Ovary (tissue), 10 donors: ENCODE measurements at places on chromosomes 5 and 9. TPM values are rescaled to one million over a fixed set of nuclear protein-coding genes. Genes with fewer than 3 reads are reported as not detected.

Gene SPINK6
- total RNA-seq = not detected

Gene SNCB
- not detected for total RNA-seq

Gene UBLCP1
- 26.8 TPM for total RNA-seq

Gene PCDHB4
- 8.4 TPM for total RNA-seq

Gene PCDHGA2
- total RNA-seq = 12.7 TPM

Gene PRSS3
- total RNA-seq = not detected

Gene AJM1
- total RNA-seq = 2.4 TPM

Gene LRRC19
- total RNA-seq = not detected

Gene ABO
- 18.1 TPM for total RNA-seq

Gene BAAT
- total RNA-seq = 0.10 TPM

Gene COMMD10
- total RNA-seq = 45.9 TPM

Gene PCDHGA6
- total RNA-seq = 7.4 TPM

Gene SPATA31D4
- not detected for total RNA-seq

Gene MEGF10
- 0.64 TPM for total RNA-seq

Gene PFN3
- not detected for total RNA-seq

Gene GALNT12
- 1.4 TPM for total RNA-seq

Gene SPATA31E1
- total RNA-seq = not detected

Gene TMEM171
- total RNA-seq = not detected

Gene GABRP
- 1.0 TPM for total RNA-seq

Gene ELL2
- 15.8 TPM for total RNA-seq

Gene CYSTM1
- total RNA-seq = 40.6 TPM

Gene CER1
- not detected for total RNA-seq

Gene TAF11L5
- not detected for total RNA-seq

Gene C1QTNF2
- 3.7 TPM for total RNA-seq

Gene GPX8
- 29.5 TPM for total RNA-seq

Gene ZBTB6
- 13.8 TPM for total RNA-seq

Gene CD274
- total RNA-seq = 1.5 TPM

Gene ZBED3
- total RNA-seq = 9.9 TPM

Gene SEMA6A
- total RNA-seq = 35.0 TPM

Gene EIF4E1B
- total RNA-seq = not detected

Gene CCL21
- 37.9 TPM for total RNA-seq

Gene EPB41L4A
- 7.3 TPM for total RNA-seq

Gene QRFP
- total RNA-seq = not detected

Gene SLC46A2
- not detected for total RNA-seq

Gene TMC1
- 0.15 TPM for total RNA-seq

Gene ANXA1
- 93.5 TPM for total RNA-seq

Gene TAF1L
- total RNA-seq = not detected

Gene BNC2
- 220 TPM for total RNA-seq

Gene LCN1
- total RNA-seq = 2.3 TPM

Gene CARTPT
- total RNA-seq = not detected

Gene SLC36A3
- not detected for total RNA-seq

Gene SOHLH1
- total RNA-seq = 0.17 TPM

Gene PCDHA12
- 0.60 TPM for total RNA-seq

Gene SLC4A9
- not detected for total RNA-seq

Gene TERT
- total RNA-seq = not detected

Gene GNAQ
- 54.0 TPM for total RNA-seq

Gene PAEP
- 1.2 TPM for total RNA-seq

Gene CRB2
- 0.48 TPM for total RNA-seq

Gene FGF1
- 0.55 TPM for total RNA-seq

Gene C9
- 0.20 TPM for total RNA-seq

Gene PROB1
- 0.60 TPM for total RNA-seq

Gene PDE8B
- total RNA-seq = 2.2 TPM
